ENCODE measurements at places on chromosomes 12 and 14.

GRCh38 chr12:124388679-124389137 lies 93.8 kb downstream of the RFLNA start:
- peak; percentile 76 for DNase-seq

- DNase-seq, result no peak
Observed at GRCh38 chr12:30243426-30243825, 452.2 kb downstream of the IPO8 start.

DNA sequence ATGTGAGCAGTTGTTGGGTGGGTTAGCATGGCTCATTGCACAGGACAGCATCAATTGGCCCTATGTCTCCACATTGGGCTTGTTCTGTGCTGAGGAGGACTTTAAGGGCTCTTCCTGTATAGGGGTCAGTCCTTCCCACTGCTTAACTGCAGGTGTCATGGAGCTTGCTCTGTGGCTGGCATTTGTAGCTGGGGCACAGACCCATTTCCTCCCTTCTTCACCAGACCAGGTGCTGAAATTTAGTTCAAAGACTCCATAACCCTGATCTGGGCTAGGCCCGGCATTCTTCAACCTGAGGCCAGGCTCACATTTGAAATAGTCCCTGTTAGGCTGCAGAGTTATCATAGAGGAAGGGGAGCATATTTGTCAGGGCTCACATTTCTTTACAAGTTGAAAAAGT lies 12.8 kb downstream of the CHST11 start:
- DNase-seq, result no peak

- no peak for DNase-seq
Observed at GRCh38 chr12:13805041-13805440, 176.4 kb downstream of the GRIN2B start.

All from activated CD8-positive, alpha-beta T cell treated with anti-CD3 and anti-CD28 coated beads for 36 hours (primary cell).